ENCODE measurements at places on chromosomes 7 and 10.

GRCh38 chr10:37476285-37476684, 350.9 kb downstream of the ANKRD30A start:
- DNase-seq, result no peak

- no peak for DNase-seq
Measured at GRCh38 chr7:117818232-117818631, 55.0 kb downstream of the CTTNBP2 start.

GRCh38 chr10:8229153-8229552, 174.7 kb downstream of the GATA3 start:
- no peak for DNase-seq

DNA sequence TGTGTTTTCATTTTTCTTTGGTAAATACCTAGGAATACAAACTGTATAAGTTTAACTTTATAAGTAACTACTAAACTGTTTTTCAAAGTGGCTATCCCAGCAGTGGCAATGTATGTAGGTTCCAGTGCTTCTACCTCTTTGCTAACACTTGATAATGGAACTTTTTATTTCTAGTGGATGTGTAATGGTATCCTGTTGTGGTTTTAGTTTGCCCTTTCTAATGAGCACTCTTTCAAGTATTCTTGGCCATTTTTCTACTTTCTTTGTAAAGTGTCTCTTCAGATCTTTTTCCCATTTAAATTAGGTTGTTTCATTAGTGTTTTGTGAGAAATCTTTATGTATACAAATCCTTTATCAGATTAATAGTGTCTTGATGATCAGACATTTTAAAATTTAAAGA, 4.6 kb downstream of the KIF20B start:
- no peak for DNase-seq

GRCh38 chr10:79063071-79063491, 5.7 kb upstream of the ZMIZ1 start:
- DNase-seq, result no peak

GRCh38 chr10:17081431-17081830, 48.2 kb downstream of the CUBN start:
- DNase-seq, result no peak
